ENCODE measurements at places on chromosomes 5 and 9. TPM values are rescaled to one million over a fixed set of nuclear protein-coding genes. Genes with fewer than 3 reads are reported as not detected.

CAMK2A gene
- total RNA-seq = 0.50 TPM

CDKN2B-AS1 gene
- total RNA-seq = 0.62 TPM

TAF1L gene
- total RNA-seq = not detected

TNFSF15 gene
- total RNA-seq = 9.0 TPM

CNTFR gene
- total RNA-seq = 13.3 TPM

AGPAT2 gene
- 44.9 TPM for total RNA-seq

CYFIP2 gene
- 17.8 TPM for total RNA-seq

CRHBP gene
- 5.0 TPM for total RNA-seq

SEC24A gene
- total RNA-seq = 15.5 TPM

VAV2 gene
- 13.5 TPM for total RNA-seq

PIP5KL1 gene
- total RNA-seq = 3.1 TPM

All from prostate gland (tissue), 2 donors.